Upper lobe of right lung (tissue), 1 donor: ENCODE measurements at places on chromosomes 2 and 18.

- DNase-seq = no peak
Measured at GRCh38 chr2:101815739-101816391, 118.4 kb downstream of the MAP4K4 start.

GRCh38 chr18:67597759-67598158, 81.2 kb upstream of the DSEL start:
- no peak for DNase-seq

GRCh38 chr2:68607837-68608236, 35.5 kb upstream of the PROKR1 start:
- no peak for DNase-seq

GRCh38 chr2:219020604-219021365, 20.5 kb downstream of the CFAP65 start:
- DNase-seq = no peak

- no peak for DNase-seq
Measured at GRCh38 chr2:181474222-181474881, 17.2 kb downstream of the ITGA4 start.

GRCh38 chr2:133492719-133493380, 75.4 kb downstream of the NCKAP5 start:
- DNase-seq = no peak

DNA sequence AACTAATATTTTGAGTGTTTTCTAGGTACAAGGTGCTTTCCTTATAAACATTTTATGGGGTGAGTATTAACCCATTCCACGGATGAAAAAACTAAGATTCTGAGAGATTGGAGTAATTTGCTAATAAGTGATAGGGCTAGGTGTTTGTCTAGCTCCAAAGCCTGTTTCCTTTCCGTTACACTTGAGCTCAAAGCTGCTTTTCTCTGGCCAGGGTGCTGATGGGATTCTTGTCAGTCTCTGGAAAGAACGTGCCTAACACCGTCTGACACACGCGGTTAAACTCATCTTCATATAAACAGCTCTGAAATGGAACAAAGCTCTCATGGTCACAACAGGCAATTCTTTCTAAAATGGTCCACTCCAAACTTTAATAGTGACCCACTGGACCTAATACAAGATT, 2.0 kb upstream of the ANKRD29 start:
- DNase-seq = no peak
